ENCODE measurements at places on chromosomes 3 and 15.

DNA sequence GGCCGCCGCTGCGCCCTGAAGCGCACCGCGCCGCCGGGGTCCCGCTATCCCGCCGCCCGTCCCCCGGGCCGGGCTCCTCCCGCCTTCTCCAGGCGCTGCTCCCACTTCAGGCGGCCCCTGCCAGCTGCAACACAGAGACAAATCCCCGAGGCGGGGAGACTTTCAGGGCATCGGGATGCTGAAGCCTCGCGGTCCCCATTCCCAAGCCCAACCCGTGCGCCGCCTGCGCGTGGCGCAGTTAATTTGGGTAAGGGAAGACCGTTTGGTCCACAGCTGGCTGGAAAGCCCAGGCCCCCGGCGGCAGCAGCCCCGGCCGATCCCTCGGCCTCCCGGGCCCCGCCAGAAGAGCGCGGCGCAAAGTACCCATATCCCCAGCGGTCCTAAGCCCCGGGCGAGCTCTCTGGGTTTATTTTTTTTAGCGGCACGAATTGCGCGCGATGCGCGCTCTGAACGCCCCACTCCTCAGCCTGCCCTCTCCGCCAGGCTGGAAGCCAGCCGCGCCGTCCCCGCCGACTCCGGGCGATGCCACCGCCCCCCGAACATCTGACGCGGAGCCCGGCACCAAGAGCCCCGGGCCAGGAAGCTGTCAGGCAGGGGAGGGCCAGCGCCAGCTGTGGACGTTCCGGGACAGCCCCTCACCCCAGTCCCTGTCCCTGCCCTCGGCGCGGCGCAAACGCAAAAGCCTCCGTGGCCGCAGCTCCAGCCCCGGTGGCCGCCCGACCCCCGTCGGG lies 517 bp downstream of the FBN1 start:
- peak; percentile 42 for ATAC-seq

DNA sequence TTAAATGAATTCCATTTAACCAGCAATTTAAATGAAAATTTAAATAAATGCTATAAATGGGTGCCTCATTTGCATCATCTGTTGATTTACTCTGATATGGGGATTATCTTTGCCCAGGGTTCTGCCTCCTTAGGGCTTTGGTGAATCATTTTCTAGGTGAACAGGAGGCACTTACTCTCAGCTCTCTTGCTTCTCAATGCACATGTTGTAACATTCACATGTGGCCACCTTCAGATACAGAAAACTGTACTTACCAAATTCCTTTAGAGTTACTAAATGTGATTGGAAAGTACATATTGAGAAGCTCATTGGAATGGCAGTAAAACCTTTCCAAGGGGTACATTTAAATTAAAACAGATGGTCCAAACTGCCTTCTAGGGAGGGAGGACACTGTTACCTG lies 20.8 kb downstream of the GADL1 start:
- no peak for ATAC-seq

DNA sequence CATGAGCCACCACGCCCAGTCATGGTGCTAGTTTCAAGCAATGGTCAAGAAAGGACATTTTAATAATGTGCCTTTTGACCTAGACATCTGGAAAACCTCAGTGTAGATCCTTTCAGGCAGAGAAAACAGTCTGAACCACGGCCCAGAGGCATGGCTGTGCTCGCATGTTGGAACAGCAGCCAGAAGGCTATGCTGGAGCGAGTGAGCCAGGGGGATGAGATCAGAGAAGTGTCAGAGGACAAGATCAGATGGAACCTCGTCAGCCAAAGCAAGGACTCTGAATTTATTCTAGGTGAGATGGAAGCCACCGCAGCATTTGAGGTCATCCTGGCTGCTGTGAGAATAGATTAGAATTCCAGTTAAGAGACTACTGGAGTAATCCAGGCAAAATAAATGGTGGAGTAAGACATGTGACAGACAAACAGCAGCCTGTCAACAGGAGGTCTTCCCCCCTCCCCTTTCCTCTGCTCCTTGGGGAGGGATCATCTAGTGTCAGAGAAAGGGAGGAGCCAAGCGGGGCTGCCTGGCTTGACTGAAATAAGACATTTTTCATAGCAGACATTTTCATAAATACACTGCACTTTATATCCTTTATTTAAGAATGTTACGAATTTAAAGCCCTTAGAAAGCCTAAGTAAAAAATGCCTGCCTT lies 40.4 kb upstream of the ACKR4 start:
- peak; percentile 48 for ATAC-seq

GRCh38 chr3:188389711-188390342 lies 235.9 kb downstream of the LPP start:
- peak; percentile 48 for ATAC-seq
